ENCODE measurements at places on chromosomes 2 and 18.

- no peak for DNase-seq
These were observed 224.3 kb downstream of the NDUFA10 start for GRCh38 chr2:239800785-239801386.

GRCh38 chr2:48414980-48415835 lies 114.7 kb upstream of the STON1 start:
- peak; percentile 76 for DNase-seq

GRCh38 chr18:24003903-24004640 lies 10.5 kb upstream of the TTC39C start:
- no peak for DNase-seq

DNA sequence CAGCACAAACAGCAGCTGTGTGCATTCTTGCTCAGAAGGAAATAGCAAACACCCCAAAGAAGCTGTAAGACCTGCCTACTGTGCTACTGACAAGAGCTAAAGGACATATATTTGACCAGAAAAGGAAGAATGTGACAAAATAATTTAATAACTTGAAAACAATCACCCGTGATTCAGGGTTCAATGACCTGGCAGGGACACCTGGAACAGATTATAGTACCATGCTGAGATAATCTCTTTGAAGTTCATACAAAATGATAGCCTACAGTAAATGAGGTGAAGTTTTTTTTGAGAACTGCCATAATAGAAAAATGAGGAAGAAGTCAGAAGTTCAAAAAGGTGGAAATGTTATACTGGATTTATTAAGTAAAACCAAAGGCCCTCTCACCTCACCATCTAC lies 324.8 kb upstream of the GULP1 start:
- no peak for DNase-seq

GRCh38 chr18:73060666-73061288 lies 193.0 kb upstream of the NETO1 start:
- DNase-seq: peak; percentile 82

- DNase-seq: no peak
These were observed 153.5 kb upstream of the FOSL2 start for GRCh38 chr2:28239207-28239606.

DNA sequence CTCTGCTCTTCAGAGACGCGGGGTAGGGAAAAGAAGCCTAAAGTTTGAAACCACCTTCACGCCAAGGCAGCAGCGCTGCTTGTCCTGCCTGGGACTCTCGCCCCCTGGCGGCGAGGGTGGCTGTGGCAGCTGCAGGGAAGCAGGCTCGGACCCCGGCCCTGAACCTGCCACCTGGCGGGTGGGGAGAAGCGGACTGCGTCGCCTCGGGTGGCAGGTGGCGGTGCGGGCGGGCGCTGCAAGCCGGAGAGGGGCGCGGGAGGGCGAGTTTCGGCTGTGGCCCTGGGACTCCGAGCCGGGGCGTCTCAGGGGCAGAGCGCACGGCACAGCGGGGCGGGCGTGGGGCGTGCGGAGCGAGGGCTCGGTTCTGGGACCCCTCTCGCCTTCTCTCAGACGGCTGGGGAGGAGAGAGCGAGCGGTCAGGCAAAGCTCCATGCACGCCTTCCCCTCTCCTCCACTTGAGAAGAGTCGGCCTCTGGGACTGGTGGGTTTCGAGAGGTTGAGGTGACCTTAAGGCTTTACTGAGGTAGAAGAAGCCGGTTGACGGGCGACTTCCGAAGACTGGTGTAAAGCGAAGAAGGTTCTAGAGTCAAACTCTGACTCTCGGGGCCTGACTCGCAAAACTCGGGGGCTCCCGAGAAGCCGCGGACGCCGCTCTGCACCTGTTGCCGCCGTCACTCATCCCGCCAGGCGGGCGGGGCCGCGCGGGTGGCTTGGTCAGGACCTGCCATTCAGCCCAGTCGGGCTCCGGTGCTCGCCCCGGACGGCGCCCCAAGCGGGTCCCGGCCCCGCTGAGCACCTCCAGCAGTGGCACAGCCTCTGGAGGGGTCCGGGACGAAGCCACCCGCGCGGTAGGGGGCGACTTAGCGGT lies 1.1 kb upstream of the BOLL start:
- DNase-seq: no peak

GRCh38 chr2:156279446-156280150 lies 52.9 kb downstream of the NR4A2 start:
- no peak for DNase-seq

- no peak for DNase-seq
These were observed 2082.4 kb upstream of the PIK3C3 start for GRCh38 chr18:39872651-39873050.

DNA sequence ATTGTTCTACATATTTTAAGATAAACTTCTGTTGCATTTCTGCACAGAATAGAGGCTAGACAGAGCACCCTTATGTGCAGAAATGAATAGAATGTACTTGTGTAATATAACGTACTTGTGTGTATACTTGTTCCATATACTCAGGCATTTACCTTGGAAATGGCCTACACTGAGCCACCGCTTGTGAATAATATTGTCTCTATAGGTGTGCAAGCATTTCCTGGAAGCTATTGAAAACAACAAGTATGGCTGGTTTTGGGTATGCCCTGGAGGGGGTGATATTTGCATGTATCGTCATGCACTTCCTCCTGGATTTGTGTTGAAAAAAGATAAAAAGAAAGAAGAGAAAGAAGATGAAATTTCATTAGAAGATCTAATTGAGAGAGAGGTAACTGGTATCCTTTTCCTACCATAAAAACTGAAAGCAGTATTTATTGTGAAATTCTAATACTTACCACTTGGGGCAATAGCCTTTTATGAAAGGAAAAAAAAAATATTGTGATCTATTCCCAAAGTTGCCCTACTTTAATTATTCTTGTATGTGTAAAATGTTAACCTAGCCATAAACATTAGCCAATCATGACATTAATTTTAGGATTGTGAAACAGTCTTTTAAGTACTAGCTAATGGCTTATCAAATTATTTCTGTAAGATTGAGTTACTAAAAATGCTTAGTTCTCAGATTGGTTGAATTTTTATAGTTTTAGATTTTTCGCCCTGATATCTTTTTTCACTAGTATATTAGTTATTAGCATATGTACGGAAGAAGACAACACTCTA lies 18.0 kb downstream of the ZC3H15 start:
- DNase-seq: peak; percentile 56

DNA sequence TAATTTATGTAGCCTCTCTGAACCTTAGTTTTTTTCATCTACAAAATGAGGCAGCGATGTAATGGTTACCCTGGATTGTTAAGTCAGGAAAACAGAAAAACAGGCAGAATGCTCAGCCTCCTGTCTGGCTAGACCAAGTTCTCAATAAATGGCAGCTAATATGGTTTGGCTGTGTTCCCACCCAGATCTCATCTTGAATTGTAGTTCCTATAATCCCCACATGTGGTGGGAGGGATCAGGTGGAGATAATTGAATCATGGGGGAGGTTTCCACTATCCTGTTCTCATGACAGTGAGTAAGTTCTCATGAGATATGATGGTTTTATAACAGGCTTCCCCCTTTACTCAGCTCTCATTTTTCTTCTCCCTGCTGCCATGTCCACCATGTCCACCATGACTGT lies 220.0 kb downstream of the CMPK2 start:
- no peak for DNase-seq

- DNase-seq: no peak
These were observed 24.1 kb downstream of the PLCD4 start for GRCh38 chr2:218631837-218632236.

- peak; percentile 8 for DNase-seq
These were observed 209.2 kb upstream of the DCC start for GRCh38 chr18:52130624-52131301.

DNA sequence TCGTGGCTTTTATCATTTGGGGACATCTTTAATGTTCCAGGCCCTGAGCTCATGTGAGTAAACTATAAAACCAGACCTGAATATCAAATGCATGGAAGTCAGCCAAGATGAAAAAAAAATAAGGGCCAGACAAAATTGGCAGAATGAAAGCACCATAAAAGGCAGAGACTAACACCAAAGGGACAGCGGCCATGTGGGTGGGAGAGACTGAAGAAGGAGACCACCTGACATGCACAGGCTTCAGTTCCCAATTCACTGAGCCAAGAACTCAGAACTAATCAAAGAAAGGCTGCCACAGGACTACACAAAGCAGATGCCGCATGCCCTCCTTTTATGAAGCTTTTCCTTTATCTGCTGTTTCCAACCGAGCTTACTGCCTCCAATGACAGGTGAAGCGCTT lies 267.1 kb downstream of the RAD51AP2 start:
- DNase-seq: no peak

GRCh38 chr2:30115141-30115980 lies 31.4 kb upstream of the YPEL5 start:
- DNase-seq: peak; percentile 79

DNA sequence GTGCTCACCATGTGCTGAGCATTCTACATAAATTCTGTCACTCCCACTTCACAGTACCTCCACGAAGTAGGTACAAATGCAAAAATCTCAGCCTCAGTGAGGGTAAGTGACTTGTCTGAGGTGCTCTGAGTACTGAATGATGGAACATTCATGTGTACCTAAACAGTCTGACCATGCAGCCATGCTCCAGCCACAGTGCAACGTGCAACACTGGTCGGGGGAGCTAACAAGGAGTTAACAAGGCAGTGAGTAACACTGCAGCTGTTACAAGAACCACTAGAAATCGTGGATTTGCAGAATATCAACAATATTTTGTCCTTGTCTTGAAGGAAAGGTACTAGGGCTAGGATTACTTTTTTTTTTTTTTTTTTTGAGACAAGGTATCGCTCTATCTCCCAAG lies 36.6 kb upstream of the NDUFV2 start:
- no peak for DNase-seq

GRCh38 chr2:137507237-137507636 lies 457.0 kb upstream of the HNMT start:
- DNase-seq: no peak

DNA sequence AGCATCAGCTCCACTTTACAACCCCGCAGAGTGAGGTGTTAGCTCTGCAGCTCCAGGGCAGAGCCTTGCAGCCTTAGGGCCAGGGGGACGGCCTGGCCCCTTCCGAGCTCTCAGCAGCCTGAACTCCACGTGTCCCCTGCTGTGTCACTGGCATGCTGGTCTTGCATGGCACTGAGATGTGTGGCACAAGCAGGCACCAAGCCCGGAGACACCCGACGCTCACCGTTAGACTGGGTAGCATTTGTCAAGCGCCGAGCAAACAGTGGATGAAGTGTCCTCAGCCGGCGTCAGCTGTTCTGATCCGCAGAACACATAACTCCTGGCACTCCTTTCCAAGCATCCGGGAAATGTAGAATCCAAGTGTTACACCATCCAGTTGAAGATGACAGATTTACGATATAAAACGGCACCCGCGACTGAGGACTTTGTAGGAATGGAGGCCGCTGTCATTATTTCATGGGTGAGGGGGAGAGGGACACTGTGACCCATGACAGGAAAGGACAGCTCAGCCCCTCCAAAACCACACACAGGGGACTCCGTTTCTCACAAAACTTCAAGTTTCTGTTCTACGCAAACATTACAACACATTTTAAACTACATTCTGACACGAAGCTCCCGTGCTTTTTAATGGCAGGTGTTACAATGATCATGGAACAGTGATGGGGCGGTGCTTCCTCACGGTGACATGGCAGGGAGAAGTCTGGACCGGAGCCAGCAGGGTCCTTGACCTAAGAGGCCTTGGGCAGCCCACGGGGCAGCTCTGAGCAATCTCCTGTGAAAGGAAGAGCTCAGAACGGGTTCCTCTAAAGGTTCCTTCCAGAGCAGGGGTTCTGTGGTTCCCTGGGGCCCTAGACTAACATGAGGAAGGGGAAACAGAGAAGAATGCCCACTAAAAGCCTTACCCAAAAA lies 89.4 kb downstream of the HDAC4 start:
- DNase-seq: peak; percentile 87

DNA sequence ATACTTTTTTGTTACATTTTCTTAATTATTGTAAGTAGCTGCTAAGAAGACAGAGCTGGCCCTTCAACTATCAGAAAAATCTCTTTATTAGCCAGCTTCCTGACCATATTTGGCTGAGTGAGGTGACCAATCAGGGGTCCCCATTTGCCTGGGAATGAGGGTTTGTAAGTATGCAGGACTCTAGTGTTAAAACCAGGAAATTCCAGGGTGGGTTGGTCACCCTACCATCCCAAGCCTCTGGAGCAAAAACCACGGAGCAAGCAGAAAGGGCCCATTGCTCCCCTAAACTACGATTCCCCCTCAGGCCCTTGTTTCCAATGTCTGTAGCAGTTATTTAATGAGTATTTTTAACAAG lies 165.6 kb upstream of the NCKAP5 start:
- DNase-seq: peak; percentile 83

DNA sequence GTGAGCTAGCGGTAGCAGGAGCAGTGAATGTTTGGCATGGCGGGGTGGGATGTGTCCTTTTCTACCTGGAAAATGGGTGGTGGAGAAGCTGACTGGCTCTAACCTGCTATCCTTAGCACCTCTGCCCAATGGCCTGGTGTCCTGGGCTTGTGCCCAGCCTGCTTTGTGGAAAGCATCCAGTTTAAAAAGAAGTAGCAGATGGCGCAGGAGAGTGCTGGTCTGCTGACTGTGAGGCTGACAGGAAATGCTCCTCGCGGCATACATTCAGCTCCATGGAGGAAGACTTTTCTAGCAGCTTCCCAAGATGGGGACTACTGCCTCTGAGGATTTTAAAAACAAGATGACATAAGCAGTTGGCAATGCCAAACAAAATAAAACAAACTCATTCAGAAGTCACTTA lies 56.2 kb upstream of the LYPD6B start:
- peak; percentile 21 for DNase-seq

DNA sequence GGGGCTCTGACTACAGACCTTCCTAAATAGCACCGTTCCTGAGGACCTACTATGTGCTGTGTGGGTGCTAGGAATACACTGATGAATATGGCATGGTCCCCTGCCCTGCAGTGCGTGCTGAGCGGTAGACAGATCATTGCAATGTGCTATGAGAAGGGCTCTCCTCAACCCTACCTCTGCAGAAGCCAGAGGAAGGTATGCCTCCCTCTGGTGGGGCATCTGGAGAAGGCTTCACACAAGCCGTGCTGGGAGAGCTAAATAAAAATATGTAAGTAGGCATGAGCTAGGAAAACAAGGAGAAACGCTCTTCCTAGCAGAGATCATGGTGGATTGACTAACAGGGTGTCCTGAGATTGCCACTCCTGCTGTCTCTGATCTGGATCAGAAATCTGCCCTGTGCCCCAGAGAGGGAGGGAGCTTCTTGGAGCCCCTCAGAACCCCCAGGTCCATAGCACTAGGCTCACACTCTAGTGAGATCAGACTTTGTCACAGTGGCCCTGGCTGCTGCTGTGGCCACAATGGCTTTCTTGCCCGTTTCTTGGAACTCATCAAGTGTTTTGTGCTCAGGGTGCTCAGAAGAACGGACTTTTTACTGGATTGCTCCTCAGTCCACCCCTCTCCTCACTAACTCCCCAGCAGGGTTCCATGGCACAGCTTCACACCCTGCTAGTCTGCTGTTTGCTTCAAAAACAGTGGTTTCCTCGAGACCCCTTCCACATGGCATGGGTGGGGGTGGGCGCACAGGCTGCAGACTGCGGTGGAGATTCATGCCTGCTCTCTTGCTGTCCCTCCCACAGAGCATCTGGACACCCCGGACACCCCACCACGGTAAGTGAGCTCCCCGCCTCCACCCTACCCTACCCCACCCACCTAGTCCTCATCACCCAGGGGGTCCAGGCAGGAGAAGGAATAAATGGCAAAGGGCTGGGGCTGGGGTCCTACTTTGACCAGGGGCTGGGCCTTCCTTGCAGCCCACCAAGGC lies 14.2 kb downstream of the SIGLEC15 start:
- peak; percentile 80 for DNase-seq
